ENCODE measurements at places on chromosomes 11 and 22.

DNA sequence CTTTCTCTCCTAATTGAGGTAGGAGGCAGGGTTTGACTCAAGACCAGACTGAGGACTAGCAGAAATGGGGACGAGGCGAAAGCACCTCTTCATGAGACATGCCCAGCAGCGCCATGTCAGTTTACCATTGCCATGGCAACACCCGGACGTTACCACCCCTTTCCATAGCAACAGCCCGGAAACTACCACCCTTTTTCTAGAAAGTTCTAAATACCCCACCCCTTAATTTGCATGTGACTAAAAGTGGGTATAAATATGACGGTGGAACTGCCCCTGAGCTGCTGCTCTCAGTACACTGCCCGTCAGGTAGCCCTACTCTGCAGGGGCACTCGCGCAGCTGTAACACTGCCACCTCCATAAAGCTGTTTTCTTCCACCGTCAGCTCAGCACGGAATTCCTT, 5.9 kb upstream of the RAC2 start:
- no peak for DNase-seq

DNA sequence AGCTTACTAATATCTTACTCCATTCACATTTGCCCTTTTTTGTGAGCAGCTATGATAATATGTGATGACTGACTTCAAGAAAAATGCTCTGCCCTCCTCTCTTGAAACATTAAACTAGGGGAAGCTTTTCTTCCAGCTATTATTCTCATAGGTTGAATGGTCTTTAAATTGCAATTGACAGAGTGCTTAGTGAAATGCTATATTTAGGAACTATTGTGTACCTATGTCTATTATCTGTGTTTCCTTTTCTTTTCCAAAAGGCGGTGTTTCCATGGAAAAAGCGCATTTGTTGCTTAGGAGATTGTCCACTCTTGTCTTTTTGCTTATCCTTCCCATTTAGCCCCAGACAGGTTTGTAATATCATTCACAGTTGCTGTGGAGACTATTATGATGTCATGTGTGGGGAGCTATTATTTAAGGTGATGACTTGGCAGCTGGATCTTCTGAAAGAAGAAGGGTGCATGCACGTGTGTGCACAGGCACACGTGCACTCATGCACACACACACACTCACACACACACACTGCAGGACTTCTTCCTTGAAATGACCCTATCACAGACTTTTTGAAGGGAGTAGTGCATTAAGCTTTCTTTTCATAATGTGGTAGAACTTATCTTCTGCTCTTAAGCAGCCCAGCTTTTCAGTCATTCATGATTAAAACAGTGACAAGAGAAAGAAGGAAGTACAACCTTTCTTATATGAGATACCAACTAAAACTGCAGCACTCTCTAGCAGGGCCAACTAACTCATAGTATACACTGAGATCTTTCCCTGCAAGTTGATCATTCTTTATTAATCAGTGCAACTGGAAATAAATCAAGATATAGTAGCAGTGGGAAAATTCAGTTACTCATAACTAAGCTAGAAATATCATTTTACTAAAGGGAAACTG, 340.8 kb upstream of the MTNR1B start:
- DNase-seq: no peak

DNA sequence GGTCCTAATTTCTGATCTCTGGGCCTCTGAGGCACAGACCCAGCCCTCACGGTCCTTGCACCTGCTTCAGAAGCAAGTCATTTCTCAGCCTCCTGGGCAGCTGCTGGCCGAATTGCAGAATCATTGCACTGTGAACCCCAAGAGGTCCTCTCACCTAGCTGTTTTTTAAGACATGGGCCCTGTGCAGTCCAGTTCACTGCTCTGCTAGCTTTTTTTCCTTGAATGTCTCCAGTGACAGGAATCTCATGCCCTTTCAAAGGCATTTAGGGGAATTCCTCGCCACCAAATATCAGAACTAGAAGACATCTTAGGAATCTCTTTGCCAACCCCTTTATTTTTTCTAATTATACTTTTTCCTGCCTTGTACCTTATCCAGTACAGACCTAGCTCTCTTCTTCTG, 35.6 kb upstream of the TP53I11 start:
- DNase-seq: no peak

DNA sequence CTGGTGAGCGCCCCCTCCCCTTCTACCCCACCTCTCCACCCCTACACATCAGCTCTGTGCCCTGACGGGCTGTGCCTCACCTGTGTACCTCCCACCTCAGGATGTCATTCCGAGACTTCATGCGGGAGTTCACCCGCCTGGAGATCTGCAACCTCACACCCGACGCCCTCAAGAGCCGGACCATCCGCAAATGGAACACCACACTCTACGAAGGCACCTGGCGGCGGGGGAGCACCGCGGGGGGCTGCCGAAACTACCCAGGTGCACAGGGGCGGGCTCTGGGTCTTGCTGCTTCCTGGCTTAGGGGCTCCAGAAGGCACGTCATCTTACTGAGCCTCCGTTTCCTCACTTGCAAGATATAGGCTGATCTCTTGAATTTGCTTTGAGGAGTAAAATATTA, 6.8 kb downstream of the CAPN1 start:
- no peak for DNase-seq

DNA sequence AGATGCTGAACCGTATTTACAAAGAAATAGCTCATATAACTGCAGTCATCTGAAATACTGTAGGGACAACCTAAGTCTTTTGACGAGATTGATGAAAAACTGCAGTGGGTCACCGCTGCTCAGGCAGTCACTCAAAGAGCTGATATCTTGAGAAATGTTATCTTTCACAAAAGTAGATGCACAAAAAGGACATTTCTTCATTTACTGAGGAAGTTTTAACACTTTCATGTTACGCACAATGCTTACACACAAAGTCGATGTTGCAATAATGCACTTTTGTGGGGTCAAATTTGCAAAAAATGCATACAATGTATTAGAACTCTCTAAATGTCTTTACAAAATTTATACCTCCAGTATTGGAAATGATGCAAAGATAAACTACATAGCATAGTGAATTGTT, 16.2 kb upstream of the OR10V1 start:
- DNase-seq: no peak

GRCh38 chr22:32185821-32186220, 19.1 kb downstream of the RFPL2 start:
- DNase-seq: no peak

GRCh38 chr11:112364962-112365481, 104.4 kb upstream of the PLET1 start:
- DNase-seq: peak; percentile 59

DNA sequence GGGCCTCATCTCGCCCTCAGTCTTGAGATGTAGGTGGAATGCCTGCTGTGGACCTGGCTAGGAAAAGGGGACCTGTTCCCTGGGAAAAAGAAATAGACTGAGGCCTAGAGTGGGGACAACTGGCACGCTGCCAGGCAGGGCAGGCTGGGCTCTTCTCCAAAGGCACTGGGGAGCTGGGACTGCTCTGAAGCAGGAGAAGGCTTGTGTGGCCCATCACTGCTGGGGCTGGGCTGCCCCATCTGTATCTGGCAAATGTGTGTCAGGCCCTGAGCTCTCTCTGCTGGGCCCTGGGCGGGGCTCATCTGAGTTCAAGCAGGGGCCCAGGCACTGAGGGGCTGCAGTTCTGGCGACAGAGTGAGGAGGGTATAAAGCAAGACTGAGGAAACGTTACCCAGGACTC, 32.9 kb downstream of the ARVCF start:
- DNase-seq: peak; percentile 62

GRCh38 chr11:88179971-88180629, 4.9 kb upstream of the RAB38 start:
- no peak for DNase-seq

GRCh38 chr22:27501191-27501936, 300.2 kb downstream of the MN1 start:
- DNase-seq: no peak

GRCh38 chr11:119028346-119029068, 2.2 kb downstream of the SLC37A4 start:
- DNase-seq: no peak

DNA sequence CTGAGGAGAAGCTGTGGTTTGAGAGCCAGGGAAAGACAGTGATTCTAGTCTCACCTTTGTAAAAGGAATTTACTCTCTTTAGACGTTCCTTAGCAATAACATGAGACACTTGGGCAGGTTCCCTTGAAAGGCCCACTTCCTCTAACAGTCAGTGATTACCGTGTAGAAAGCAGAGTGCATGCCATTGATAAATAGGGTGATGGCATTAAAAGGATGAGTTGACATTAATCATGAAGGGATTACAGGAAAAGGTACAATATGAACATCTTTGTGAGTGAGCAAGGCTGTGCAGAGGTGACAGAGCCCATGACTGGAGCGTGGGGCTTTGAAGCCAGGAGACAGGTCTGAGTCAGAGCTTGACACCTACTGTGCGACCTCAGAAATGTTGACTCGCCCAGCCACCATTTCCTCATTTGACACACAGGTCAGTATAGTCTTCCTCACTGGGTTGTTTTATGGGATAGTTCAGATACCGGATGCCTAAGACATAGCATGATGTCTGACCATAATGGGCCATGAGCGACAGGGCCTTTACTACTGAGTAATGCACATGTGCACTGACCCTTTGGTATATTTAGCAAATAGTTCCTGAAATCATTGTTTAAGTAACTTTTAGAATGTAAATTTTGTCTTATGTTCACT, 341.7 kb upstream of the MTNR1B start:
- no peak for DNase-seq

- no peak for DNase-seq
Observed at GRCh38 chr11:57742087-57742452, 779 bp downstream of the SELENOH start.

DNA sequence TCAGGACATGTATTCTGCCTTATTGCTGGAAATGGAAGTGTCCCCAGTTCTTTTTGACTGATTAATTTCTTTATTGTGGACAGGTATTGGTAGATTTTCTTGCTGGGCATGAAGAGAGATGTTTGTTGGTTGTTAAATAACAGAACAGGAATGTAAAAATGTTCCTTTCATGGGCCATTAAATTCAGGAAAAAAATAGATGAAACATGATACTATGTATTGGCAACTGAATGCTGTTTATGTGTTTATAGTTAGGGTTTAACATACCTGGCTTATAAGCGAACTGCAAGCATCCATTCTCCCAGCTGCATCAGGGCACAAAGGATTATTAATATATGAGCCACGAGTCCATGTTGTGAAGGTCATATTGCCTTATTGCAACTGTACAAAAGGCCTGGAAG, 368.5 kb downstream of the NELL1 start:
- no peak for DNase-seq

DNA sequence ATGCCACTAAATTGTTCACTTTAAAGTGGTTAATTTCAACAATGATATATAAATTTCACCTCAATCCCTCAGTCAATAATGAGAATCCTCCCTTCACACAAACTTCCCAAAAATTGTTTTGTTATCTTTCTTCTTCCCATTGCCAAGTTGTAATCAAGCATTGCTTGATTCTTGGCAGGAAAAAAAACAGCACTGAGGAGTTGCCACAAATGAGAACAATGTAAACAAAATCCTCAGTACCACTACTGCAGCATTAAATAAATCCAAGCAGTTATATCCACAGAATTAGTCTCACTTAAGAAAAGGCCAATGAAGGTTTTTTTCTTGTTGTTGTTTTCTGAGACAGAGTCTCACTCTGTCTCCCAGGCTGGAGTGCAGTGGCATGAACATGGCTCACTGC, 38.2 kb downstream of the FAM168A start:
- DNase-seq: no peak

DNA sequence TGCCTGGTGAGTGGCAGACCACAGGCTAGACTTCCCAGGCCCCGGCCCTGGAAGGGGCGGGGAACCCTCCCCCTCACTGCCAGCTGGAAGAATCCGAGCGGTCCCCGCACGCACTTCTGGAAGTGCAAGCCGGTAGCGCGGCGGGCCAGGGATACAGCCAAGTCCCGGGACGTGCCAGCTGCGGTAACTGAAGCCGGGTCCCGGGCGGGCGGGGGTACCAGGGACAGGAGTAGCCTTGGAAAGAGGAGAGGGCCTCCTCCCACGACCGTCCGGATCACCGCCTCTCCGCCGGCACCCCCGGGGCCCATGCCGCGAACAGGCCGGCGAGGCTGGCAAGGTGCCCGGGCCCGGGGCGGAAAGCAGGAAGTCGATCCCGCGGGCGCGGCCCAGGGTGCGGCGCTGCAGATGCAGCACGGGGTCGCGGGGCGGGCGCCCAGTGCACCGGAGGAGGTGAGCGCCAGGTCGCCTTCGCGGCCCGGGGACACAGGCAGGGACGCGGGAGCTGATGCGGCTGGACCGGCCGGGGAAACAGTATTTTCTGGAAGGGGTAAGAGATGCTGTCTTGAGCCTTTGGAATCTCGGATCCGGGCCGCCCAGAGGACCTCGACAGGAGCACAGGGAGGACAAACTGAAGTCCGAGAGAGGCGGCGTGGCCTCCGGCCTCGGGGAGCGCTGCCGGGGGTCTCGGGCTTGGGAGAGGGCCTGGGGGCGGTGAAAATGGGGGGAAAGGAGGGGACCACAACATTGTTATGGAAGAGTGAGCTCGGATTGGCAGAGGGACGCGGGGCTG, 783 bp upstream of the SLC35C1 start:
- peak; percentile 71 for DNase-seq

DNA sequence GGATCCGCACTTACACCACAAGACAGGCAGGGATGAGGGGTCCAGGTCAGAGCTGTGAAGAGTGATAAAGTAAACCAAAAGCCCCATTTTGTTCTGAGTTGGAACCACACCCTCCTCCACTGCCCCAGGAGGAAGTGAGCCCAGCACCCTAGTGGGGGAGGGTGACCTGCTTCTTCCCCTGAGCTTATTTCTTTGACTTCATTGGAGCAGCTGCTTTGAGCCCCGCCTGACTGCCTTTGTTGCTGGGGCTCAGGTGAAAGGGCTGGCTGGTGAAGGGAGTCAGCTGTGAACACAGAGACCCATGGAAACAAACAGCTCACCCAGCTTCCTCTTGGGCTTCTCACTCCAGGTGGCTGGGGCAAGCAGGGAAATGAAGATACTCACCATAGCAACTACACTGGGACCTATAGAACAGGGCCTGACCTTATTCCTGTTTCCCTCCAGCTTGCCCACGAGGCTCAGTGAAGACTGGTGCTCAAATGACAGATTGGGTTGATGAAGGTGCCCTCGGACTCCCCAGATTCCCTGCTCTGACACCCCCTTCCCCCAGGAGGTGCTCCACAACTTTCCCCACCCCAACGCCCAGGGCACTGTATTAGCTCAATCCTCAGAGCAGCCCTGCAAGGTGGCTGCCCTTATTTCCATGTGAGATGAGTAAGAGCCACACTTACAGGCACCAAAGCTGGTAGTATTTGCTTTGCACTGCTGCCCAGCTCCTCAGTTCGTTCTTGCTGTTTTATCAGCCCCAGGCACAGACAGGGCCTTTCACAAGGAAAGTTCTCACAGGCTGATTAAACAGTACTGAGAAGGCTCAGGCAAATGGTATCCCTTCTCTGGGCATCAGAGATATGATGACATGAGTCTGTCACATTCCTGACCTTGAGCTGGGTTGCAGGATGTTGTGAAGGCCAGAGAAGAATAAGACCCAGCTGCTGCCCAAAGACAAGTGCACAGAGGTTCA, 2.4 kb downstream of the UCP2 start:
- DNase-seq: no peak
